ENCODE measurements at places on chromosomes 3 and 15.

GRCh38 chr15:63992300-63992699, 54.0 kb downstream of the DAPK2 start:
- DNase-seq = no peak

GRCh38 chr3:123781571-123782275, 102.4 kb downstream of the MYLK start:
- no peak for DNase-seq

DNA sequence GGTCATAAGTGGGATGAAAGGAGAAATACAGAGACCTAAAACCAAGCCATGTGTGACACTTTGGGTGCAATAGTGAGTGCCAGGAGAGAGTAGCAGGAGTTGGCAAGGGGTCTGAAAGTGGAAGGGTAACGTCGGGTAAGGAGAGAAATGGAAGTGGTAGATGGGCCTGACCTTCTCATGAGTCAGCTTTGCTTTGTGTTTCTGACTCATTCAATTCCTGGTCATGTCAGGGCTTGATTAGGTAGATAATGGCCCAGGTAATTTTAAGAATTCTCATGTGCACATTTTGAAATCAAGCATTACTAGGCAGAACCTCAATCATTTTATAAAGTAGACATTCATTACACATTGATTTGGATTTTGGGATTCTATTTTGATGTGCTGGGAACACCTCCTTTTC, 262.5 kb downstream of the SOX2 start:
- DNase-seq = no peak

DNA sequence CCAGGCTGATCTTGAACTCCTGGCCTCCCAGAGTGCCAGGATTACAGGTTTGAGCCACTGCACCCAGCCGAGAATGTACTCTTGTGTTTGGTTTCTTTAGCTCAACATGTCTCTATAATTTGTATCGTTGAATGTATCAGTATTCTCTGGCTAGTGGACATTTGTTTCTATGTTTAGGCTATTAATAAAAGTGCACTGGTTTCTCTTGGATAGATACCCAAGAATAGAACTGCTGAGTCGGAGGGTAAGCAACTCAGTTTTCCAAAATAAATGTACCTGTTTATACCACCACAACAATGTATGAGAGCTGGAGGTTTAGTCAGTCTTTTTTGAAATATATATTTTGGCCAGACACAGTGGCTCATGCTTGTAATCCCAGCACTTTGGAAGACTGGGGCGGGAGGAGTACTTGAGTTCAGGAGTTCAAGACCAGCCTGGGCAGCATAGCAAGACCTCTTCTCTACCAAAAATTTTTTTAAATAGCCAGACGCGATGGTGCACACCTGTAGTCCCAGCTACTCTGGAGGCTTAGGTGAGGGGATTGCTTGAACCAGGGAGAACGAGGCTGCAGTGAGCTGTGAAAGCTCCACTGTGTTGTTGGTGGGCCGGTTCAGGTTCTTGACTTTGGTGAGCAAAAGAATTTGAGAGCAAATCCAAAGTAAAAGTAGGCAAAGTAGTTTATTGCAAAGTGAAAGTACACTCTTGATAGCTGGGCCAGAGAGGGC, 7.7 kb upstream of the IVD start:
- no peak for DNase-seq

DNA sequence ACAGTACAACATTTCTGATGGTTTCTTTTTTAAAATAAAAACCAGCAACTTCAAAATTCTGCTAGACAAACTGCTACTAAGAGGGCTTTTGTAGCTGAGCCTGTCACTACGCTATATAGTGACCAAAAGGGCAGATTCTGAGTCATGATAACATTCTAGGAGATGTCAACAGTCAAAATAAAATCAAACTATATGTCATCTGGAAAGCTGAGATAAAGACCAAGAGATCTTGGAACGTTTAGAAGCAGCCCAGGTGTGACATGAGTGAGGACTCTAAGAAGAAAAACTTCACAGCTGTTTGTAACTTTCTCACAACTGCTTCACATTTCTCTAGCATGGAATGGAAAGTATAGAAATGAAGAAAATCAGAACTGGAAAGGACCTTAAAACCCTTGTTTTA, 84.6 kb downstream of the FILIP1L start:
- DNase-seq = no peak

DNA sequence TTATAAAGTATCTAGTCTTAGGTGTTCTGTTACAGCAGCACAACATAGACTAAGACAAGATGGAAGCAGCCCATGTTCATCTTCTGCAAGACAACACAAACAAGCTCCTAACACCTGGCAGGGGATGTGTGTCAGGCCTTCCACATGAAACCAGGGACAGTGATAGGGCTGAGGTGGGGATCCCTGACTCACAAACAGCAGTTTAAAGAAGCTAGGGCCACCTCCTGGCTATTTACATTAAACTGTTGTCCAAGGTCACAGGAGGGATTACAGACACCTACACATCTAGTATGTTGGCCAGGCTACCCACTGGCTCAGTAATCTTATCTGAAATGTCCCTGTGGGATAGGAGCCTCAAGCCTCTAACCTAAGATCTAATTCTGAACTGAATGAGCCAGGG, 211.3 kb downstream of the MINAR1 start:
- DNase-seq = no peak

GRCh38 chr3:170558427-170558826, 27.4 kb downstream of the SLC7A14 start:
- DNase-seq = no peak

GRCh38 chr3:76969996-76970615, 69.8 kb upstream of the ROBO2 start:
- DNase-seq = no peak

DNA sequence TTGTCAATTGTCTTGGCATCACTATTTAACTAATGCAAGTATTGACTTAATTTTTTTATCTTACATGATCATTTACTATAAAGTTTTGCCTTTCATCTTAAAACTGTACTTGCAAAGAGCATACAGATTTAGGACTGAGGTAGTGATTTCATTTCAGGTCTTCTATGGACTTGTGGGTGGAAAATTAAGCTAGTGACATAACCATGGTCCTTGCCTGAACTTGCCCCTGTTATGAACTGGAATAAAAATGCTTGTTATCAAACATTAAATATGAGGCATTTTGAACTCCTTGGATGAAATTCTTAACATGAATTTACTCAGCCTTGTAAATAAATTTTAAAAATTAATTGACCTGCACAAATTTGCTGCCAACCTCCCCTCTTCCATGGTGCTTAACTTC, 712.0 kb downstream of the NAALADL2 start:
- no peak for DNase-seq

GRCh38 chr3:46354478-46354877, 567 bp downstream of the CCR2 start:
- DNase-seq = no peak

GRCh38 chr3:157240408-157240807, 80.5 kb upstream of the CCNL1 start:
- DNase-seq = no peak

DNA sequence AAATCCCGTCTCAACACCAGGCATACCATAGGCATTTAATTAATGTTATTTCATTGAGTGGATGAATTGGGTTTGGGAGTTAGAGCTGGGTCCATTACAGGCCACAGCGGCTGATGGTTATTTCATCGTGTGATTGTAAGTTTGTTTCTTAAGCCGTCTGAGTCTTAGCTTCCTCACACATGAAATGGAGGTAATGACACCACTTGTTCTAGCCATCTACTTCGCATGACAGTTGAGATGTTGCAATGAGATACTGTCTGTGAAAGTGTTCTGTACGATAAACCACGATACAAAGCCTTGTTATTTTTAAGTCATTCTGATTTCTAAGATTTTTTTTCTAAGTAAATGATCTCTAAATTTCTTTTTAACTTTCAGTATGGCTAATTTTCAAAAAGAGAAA, 8.6 kb upstream of the TP63 start:
- no peak for DNase-seq

DNA sequence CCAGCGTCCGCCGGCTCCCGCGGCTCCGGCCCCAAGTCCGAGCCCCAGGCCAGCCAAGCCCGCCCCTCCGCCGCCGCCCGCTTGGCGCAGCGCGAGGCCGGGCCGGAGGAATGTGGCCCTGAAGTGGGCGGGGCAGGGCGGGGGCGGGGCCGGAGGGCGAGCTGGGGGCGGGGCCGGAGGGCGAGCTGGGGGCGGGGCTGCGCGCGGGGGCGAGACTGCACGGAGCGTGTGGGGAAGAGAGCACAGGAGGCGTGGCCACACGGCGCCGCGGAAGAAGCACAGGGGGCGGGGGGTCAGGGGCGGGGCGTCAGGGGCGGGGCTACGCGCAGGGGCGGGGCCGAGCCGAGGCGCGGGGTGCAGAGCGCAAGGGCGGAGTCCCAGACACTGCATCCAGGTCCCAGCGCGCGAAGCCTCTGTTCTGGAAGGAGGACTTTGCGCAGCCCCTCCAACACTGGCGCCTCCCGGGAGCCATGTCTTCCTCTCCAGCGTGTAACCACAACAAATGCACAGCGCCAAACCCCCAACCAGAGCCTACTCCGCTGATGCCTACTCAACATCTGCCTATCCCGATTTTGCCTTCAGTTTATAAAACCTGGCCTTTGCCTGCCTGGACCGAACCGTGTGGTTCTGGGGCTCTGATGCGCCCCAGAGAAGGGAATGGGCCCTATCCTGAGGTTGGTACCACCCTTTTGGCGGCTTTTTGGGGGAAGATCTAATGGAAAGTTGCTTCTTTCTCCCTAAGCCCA, 105.5 kb downstream of the IQSEC1 start:
- peak; percentile 94 for DNase-seq

- no peak for DNase-seq
Observed at GRCh38 chr3:36606871-36607765, 157.2 kb downstream of the DCLK3 start.

- DNase-seq = no peak
Observed at GRCh38 chr3:23728601-23729117, 77.1 kb upstream of the UBE2E1 start.

DNA sequence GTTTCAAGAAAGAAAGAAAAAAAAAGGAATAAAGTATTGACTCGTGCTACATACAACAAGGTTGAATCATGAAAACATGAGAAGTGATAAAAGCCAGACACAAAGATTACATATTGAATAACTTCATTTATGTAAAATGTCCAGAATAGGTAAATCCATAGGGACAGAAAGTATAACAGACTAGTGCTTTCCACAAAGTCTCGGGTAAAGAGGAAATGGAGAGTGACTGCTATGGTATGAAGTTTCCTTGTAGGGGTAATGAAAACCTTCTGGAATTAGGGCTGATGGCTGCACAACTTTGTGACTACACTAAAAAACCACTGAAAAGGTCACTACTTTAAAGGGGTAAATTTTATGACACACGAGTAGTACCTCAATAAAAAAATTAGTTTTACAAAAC, 13.0 kb downstream of the LRRFIP2 start:
- DNase-seq = no peak

GRCh38 chr3:101069901-101070798, 76.9 kb upstream of the ABI3BP start:
- peak; percentile 38 for DNase-seq

DNA sequence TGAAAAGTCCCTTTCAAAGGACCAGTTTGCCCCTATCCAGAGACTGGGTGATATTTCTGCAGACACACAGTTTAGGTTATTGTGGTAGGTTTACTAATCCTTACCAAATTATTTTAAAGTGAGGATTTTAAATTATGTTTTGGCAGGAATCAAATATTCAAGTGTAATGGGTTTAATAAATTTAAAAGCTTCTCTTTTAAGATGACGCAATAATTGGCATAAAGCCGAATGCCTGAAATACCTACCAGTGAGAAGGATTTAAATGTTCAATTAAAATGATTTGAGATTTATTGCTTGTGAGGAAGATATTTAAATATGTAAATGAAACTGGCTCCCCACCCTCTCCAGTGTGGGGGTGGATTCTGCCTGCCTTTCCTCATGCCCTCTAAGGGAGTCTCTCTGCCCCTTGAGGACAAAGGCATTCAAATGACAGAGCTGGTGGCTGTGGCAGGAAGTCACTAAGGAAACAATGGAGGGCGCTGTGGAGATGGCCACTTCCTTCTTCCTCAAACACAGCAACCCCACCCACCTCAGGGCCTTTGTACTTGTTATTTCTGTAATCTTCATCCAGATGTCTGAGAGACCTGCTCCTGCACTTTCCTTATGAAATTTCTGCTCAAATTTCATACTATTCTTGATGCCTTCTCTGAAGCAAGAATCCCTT, 131.7 kb downstream of the TNIK start:
- no peak for DNase-seq

GRCh38 chr3:100087198-100087597, 27.1 kb downstream of the FILIP1L start:
- DNase-seq = no peak

- peak; percentile 69 for DNase-seq
Observed at GRCh38 chr3:138114988-138115971, at the start of gene DZIP1L. Gene DZIP1L (minus strand): TSS chr3:138115608. CDS start chr3:138103971, 11,637 bp downstream.

GRCh38 chr3:13781417-13781816, 98.5 kb downstream of the WNT7A start:
- DNase-seq = no peak

DNA sequence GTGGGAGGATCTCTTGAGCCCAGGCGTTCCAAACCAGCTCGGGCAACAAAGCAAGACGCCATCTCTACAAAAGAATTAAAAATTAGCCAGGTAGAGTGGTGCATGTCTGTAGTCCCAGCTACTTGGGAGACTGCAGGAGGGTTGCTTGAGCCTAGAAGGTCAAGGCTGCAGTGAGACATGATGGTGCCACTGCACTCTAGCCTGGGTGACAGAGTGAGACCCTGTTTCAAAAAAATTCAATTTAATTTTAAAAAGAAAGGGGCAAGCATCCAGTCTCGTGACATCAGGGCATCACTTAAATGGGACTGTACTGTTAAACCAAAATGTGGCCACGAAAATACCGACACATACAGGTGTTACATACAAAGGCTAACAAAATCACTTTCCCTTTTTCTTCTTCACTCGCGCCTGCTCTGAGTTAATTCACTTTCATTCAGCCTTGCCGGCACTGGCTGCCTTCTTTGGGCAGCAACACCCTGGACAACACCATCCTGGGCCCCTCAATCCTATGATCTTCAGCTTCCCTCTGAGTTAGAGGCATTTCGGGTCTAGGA, 121.7 kb downstream of the LIPC start:
- no peak for DNase-seq

GRCh38 chr3:36494461-36495109, 114.3 kb downstream of the STAC start:
- no peak for DNase-seq

- DNase-seq = no peak
Observed at GRCh38 chr3:177430653-177431052, 233.4 kb upstream of the TBL1XR1 start.

- no peak for DNase-seq
Observed at GRCh38 chr3:51605938-51606337, 65.1 kb upstream of the TEX264 start.

DNA sequence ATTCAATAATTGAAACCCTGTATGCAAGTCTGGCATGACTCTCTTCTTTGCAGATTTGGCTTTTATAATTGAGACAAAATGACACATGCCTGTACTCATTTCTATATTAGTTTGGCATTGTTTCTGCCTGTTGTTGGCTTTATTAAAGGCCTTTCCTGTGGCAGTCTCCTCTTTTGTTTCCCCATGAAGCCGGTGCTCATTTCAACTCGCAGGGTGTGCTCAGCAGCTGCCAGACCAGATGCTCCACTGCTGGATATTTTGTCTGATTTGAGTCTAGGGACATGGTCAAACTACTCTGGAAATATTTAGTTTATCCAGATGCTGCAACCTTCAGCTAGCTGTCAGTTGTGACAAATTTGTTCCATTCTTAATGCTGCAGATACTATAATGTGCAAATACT, 445.3 kb downstream of the NAALADL2 start:
- DNase-seq = no peak

- DNase-seq = no peak
Observed at GRCh38 chr3:24428481-24428880, 66.2 kb downstream of the THRB start.

Data from left cardiac atrium (tissue), 4 donors.